ENCODE measurements at places on chromosomes 3 and 15.

GRCh38 chr3:56811546-56812202 is 9.9 kb upstream of the ARHGEF3 start:
- DNase-seq = no peak

- DNase-seq = no peak
Observed at GRCh38 chr3:67383379-67383778, 271.0 kb downstream of the SUCLG2 start.

GRCh38 chr3:72065872-72066641 is 281.1 kb upstream of the PROK2 start:
- no peak for DNase-seq

DNA sequence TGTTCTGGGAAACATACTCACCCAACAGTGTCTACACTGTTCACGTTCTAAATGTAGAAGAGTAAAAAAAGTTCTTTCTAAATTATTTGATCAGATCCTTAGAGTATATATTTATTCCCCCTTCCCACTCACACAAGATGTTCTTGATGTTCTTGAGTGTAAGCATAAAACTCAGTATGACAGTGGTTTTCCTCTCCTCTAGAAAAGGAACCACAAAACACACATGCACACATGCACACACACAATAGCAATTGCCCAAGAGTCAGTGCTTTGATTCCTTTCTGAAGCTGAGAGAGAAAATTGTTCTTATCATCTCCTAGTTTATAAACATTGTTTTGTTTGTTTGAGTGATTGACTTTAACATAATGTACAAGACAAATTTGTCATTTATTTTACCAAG is 123.2 kb upstream of the PHLDB2 start:
- no peak for DNase-seq

- DNase-seq = no peak
Observed at GRCh38 chr3:157819270-157820156, 286.7 kb downstream of the SHOX2 start.

DNA sequence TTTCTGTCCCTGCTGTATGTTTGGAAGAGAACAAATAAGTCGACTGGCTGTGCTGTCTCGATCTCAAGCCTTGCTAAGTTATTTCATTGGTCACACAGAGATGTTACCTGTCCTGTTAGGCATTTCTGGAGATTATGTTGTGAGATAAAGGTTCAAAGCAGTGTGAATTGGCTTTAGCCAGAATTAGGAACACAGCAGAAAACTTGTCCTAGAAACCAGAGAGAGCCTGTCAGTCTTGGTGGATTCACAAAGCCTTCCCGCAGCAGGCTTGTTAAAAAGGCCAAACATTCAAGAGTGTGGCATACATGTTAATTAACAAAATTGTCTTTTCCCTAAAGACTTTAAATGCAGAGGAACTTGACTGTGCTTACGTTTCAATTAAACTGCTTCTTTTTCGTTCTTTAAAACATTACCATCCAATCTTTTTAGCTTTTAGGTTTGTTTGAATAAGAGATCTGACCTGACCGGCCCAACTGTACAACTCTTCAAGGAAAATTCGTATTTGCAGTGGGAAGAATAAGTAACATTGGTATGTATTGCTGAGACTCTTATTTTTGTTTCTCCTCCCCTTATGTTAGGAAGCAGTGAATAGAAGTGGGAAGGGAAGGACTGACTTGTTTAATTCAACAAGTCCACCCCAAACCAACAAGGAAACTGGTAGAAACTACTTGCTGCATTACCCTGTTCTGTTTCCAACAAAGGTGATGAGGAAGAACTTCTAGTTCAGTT is 25.2 kb downstream of the ABHD2 start:
- peak; percentile 72 for DNase-seq

DNA sequence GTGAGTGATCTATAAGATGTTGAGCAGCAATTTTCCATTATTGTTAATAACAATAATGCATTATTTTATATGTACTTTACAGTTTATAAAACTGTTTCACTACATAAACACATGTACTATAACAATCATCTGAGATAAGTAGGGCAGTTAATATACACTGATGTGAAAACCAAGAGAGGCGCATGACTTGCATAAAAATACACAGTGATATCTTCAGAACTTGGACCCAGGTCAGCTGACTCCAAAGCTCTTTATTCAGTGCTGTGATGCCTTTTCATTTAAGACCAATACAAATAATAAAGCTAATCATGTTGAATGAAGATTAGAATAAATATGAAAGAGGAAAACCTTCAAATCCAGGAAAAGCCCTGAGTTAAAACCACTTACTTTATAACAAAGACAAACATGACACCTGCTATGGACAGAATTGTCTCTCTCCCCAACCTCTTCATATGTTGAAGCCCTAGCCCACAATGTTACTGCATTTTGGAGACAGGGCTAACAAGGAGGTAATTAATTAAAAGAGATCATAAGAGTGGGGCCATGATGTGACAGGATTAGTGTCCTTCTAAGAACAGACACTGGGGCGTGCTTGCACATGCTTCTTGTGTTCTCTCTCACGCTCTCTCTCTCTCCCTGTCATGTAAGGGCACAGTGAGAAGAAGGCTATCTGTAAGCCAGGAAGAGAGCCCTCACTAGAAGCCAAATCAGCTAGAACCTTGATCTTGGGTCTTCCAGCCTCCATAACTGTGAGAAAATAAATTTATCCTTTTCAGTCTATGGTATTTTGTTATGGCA is 55.8 kb upstream of the TSPAN3 start:
- DNase-seq = no peak

DNA sequence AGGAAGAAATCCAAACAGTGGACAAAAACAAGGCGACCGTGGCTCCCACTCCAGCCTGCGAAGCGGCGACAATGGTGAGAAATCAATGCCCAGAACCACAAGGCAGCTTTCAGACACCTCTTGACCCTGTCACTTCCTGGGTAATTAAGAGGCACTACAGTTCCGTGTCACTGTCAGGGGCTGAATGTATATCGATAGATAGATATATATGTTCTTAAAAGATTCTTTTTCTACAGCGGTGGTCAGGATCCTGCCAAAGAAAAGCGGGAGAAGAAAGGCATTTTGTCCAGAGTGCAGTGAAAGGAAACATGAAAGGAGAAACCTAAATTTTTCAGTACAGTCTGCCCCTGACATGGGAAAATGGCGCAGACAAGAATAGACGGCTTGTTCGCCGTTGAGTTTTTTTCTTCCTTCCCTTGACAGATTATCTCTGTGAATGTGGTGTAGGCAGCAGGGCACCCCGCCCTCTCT is 56.2 kb upstream of the HES1 start:
- no peak for DNase-seq
